Right renal cortex interstitium (tissue), 3 donors: ENCODE measurements at places on chromosomes 3 and 15. TPM values are rescaled to one million over a fixed set of nuclear protein-coding genes. Genes with fewer than 3 reads are reported as not detected.

The ANKRD63 gene
- 0.14 TPM for polyA plus RNA-seq

The TTLL13 gene
- 0.12 TPM for polyA plus RNA-seq

The ACTL6A gene
- polyA plus RNA-seq: 108 TPM

The UNC13C gene
- polyA plus RNA-seq: 12.9 TPM

The TMEM40 gene
- polyA plus RNA-seq: 1.1 TPM

The HESX1 gene
- 3.6 TPM for polyA plus RNA-seq

The GLDN gene
- 0.24 TPM for polyA plus RNA-seq

The C15orf62 gene
- 1.9 TPM for polyA plus RNA-seq

The IL5RA gene
- polyA plus RNA-seq: 0.37 TPM

The LRRC2 gene
- 2.3 TPM for polyA plus RNA-seq

The NEK10 gene
- polyA plus RNA-seq: 2.2 TPM

The C2CD4A gene
- 0.20 TPM for polyA plus RNA-seq

The ANKUB1 gene
- not detected for polyA plus RNA-seq

DNA sequence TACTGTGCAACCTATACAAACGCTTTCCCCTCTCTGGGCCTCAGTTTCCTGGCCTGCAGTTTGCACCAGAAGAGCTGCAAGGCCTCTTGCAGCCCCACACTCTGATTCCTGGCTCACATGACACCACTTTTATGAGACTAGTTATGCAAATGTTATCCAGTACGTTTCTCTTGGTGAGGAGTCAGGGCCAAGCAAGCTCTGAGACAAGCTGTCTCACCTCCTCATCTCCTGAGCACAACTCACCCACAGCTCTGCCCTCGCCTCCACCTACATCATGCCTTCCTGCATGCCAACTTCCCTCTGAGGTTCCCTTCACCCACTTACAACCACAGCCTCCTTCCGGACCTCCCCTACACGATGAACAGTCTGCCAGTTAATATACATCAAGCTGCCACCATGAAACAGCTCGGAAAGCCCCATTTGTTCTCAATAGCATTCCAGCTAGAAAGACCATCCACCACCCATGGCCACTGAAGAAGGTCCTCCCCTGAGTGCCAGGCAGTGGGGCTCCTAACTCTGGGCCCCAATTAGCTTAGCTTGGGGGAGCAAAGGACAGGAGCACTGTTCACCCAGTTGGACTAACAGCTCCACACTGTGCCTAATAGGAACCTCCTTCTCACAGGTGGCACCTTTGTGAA is 25.0 kb downstream of the CRYGS start:
- no peak for DNase-seq

DNA sequence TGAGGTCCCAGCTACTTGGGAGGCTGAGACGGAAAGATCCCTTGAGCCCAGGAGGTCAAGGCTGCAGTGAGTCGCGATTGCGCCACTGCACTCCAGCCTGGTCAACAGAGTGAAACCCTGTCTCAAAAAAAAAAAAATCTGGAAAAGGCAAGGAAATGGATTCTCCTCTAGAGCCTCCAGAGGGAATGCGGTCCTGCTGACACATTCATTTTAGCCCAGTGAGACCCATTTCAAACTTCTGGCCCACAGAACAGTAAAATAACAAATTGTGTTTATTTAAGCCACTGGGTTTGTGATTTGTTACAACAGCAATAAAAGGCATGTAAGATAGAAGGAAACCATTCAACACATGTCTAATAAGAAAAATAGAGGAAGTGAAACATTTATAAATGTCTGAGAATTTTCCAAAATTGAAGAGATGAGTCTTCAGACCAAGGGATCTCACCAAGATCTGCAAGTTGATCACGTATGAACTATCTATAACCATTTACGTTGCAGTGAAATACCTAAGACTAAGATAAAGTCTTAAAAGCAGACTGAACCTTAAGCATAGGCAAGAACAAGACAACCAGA is at the start of gene HTR3E:
Gene HTR3E (plus strand): TSS at position 254 of the 573 bp plus-strand sequence. CDS start 466 bp downstream, outside the sequence.
- no peak for DNase-seq

- no peak for DNase-seq
Measured at GRCh38 chr3:137762674-137763593, 1.2 kb upstream of the SOX14 start.

DNA sequence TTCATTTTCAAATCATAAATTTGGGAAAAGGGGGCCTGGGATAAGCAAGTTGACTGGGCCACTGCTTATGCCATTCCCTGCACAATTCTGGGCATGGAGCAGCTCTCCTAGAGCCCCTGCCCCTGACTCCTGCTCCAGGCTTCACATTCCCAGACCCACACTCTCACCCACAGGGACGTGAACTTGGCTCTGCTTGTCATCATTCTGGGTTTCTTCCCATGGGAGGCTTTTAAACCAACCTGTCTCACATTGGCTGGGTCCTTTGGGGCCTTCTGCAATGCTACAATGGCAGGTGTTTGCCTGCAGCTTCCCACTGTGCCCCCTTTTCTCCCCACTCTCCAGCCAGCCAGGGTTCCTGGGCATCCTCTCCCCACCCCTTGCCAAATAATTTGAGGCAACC is 49.1 kb downstream of the CYP19A1 start:
- DNase-seq: no peak

GRCh38 chr15:88932271-88932874 is 19.2 kb upstream of the MFGE8 start:
- DNase-seq: no peak

GRCh38 chr15:40398413-40398873 is 7.2 kb upstream of the IVD start:
- DNase-seq: no peak

DNA sequence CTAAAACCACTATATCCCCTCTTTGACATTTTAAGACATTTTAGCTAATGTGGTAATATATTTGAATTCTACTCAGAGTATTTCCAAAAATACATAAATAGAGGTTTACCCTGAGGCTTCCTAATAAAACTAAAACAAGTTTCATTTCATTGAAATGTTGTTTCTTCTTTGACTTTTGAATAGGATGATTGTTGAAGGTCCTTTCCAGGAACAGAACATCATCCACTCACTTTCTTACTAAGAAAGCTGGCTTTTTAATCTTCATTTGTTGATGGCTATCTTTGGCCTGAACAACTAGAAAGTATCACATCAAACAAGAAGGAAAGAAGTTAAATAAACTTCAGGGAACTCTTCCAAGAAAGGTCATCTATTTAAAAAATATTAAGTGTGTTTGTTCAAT is 169.7 kb downstream of the RAP2B start:
- DNase-seq: no peak

- DNase-seq: no peak
Measured at GRCh38 chr15:29618586-29618985, 203.7 kb downstream of the TJP1 start.

GRCh38 chr3:21752749-21753347 is 1.8 kb upstream of the ZNF385D start:
- DNase-seq: peak; percentile 33

- no peak for DNase-seq
Measured at GRCh38 chr3:93843981-93844380, 129.7 kb downstream of the PROS1 start.

DNA sequence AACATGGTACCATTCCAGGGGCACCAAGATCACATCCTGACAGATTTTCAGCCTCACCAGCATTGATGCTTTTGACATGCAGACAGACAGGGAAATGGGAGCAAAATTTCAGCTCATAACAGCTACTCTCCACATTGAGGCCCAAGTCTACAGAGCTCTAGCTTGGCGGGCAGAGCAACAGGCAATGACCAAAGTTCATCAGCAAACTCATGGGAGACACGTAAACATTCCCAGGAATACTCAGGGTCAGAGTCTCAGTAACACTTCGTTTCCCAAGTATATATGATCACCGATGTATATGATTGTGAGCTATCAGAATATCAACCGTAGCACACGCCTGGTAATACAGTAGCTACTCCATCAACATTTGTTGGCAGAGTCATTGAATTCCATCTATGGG is 59.2 kb upstream of the SLC24A5 start:
- no peak for DNase-seq

- no peak for DNase-seq
Measured at GRCh38 chr3:196339493-196340254, 1.5 kb upstream of the TM4SF19 start.

DNA sequence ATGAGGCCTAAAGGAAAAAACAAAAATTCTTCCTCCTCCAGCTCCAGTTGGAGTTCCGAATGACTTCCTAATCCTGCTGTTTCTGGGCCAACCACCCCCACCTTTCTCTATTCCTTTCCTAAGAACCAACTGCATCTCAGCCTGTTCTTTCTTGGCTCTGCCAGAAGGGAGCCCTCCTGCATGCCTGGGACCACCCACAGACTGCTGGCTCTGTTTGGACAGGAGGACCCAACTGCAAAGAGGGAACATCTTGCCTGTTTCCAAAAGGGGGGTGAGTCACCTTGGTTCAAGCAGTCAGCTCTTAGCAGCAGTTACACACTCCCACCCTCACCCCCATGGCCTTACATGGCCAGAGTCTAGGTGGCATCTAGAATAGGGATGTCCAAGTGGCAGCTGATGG is 116.0 kb upstream of the PRICKLE2 start:
- no peak for DNase-seq

- no peak for DNase-seq
Measured at GRCh38 chr15:55226127-55226526, 29.4 kb upstream of the RSL24D1 start.

DNA sequence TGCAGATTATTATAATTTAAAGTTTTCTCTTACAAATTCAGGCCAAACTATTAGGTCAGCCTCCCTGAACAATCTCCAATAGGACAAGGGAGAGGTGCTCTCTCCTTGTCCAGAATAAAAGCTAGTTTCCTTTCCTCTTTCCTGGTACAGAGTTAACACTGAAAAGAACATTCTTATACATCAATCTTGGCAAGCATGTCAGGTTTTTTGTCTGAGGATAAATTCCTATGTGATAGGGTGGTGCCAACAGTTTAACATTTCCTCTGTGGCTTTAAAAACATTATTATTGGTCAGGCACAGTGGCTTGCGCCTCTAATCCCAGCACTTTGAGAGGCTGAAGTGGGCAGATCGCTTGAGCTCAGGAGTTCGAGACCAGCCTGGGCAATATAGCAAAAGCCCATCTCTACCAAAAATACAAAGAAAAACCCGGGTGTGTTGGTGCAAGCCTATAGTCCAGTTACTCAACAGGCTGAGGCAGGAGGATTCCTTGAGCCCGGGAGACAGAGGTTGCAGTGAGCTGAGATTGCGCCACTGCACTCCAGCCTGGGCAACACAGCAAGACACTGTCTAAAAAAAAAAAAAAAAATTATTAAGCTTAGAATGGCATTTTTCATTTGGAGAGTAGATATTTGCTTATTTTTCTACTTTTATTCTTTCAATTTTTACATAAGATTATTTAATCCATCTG is 13.7 kb upstream of the ULK4 start:
- DNase-seq: no peak

DNA sequence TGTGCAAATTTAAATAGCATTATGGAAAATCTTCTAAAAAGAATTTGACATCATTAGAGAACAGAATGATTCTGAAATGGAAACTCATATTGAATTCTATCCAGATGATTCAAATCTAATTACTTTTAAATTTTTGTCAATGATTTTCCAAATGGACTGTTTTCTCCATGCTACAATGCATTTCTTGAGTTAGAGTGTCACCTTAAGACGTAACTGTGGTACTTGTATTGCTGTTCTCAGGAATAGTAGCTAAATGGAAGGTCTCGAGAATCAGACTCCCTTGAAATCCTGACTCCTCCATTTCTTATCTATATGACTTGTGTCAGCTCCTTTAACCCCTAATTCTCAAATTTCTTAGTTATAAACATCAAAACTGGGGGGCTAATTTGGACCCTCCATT is 102.3 kb downstream of the P2RY1 start:
- no peak for DNase-seq

DNA sequence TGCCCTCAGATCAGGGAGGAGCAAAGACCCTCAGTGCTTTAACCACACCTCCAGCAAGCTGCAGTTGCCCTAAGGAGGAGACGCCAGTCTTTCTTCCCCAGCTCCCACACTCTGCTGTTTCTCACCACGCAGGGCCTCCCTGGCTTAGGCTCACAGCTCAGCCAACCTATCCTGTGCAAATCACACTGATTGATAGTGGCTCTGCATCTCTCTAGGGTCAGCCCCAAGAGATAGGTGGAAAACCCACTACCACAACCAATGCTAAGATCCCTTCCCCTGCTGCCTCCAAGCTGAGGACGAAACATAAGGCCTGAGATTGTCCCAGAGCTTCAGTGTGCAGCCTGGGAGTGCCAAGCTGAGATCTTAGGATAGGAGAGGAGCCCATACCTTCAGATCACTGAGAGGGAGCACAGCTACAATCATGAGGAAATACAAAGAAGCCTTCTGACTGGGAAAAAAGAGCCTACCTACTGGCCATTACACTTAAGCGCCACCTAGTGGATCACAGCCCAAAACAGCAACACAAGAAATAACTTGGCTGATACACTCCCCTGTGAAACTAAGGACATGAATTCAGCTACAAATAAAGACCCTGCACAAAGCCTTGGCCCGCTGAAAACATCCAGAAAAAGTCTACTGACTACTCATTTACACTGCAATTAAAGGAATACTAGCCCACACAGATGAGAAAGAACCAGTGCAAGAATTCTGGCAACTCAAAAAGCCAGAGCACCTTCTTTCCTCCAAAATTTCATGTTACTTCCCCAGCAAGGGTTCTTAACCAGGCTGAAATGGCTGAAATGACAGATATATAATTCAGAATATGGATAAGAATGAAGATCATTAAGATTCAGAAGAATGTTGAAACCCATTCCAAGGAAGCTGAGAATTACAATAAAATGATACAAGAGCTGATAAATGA is 271.5 kb upstream of the DCBLD2 start:
- DNase-seq: peak; percentile 27

DNA sequence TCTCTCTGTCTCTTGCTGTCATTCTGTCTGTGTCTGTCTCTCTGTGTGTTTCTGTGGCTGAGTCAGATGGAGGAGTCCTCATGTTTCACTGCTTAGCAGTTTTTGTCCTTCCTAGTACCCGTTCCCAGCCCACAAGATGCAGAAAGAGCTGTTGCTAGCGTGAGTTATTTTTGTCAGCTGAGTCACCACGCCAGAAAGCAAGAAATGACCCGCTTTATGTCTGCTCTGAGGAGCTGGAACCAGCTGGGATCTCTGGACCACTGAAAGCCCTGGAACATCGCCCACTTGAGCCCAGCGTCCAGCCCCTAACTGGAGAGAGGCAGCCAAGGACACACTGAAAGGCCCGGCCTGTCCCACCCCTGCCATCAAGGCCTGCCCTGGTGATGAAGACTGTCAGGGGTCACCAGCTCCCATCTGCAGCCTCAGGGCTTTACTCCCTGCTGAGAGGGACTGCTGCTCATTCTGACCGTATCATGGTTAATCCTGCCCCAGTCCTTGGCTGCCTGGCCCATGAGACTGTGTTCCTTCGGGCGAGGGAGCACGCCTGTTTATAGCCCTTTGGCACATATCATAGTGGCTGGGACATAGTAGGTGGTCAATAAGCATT is 101.7 kb upstream of the TPM1 start:
- peak; percentile 62 for DNase-seq

- no peak for DNase-seq
Measured at GRCh38 chr3:15290736-15291135, 41.6 kb downstream of the SH3BP5 start.
